Gastrocnemius medialis (tissue), 4 donors: ENCODE measurements at places on chromosomes 7 and 10. TPM values are rescaled to one million over a fixed set of nuclear protein-coding genes. Genes with fewer than 3 reads are reported as not detected.

Gene METTL27
- total RNA-seq: 1.5 TPM

Gene PTN
- total RNA-seq: 0.87 TPM

Gene HSPA12A
- total RNA-seq: 4.9 TPM

Gene HEPACAM2
- not detected for total RNA-seq

Gene CALHM1
- total RNA-seq: not detected

Gene CRHR2
- 0.07 TPM for total RNA-seq

Gene RHOBTB1
- total RNA-seq: 28.1 TPM

Gene PRSS37
- total RNA-seq: not detected

Gene MKLN1
- 39.1 TPM for total RNA-seq

Gene SLC18A2
- total RNA-seq: 0.10 TPM

Gene TMEM236
- total RNA-seq: 0.27 TPM

Gene CFAP58
- total RNA-seq: 0.13 TPM

Gene TAS2R41
- total RNA-seq: not detected

Gene GALNT17
- 12.6 TPM for total RNA-seq

Gene SFMBT2
- total RNA-seq: 3.0 TPM

Gene MYPN
- total RNA-seq: 153 TPM

Gene ELFN1
- total RNA-seq: 0.55 TPM
